ENCODE measurements at places on chromosomes 5 and 9. TPM values are rescaled to one million over a fixed set of nuclear protein-coding genes. Genes with fewer than 3 reads are reported as not detected.

Gene SERF1A
- total RNA-seq: 7.1 TPM

Gene CDC25C
- total RNA-seq: 4.1 TPM

Gene GPSM1
- 29.0 TPM for total RNA-seq

Gene CSF2
- not detected for total RNA-seq

Gene PLPP1
- 21.6 TPM for total RNA-seq

Gene ANKRD55
- not detected for total RNA-seq

Gene KCNV2
- total RNA-seq: not detected

Gene PCDHGA3
- total RNA-seq: 0.33 TPM

Gene SGCD
- under 0.01 TPM for total RNA-seq

Gene PHYHD1
- 33.4 TPM for total RNA-seq

Gene IFNA13
- total RNA-seq: under 0.01 TPM

Gene FOXD4L4
- total RNA-seq: 0.43 TPM

Gene ZCCHC9
- total RNA-seq: 28.0 TPM

Gene CDKN2AIPNL
- 15.7 TPM for total RNA-seq

Gene ANKRD20A1
- under 0.01 TPM for total RNA-seq

Gene BTNL9
- 0.11 TPM for total RNA-seq

Gene TRIP13
- 9.2 TPM for total RNA-seq

Gene ERCC8
- total RNA-seq: 25.6 TPM

Gene ORM1
- not detected for total RNA-seq

Gene PFN3
- not detected for total RNA-seq

Gene SPAAR
- not detected for total RNA-seq

Gene UBQLN1
- 105 TPM for total RNA-seq

Gene NKD2
- not detected for total RNA-seq

Gene ZNG1C
- 23.9 TPM for total RNA-seq

Gene SPATA31C1
- total RNA-seq: not detected

Gene CTXN3
- not detected for total RNA-seq

Gene BNC2
- 32.6 TPM for total RNA-seq

Gene ALDOB
- total RNA-seq: not detected

Gene MYMK
- not detected for total RNA-seq

Gene FYB1
- total RNA-seq: not detected

Gene CDO1
- 0.54 TPM for total RNA-seq

Gene F2RL2
- total RNA-seq: under 0.01 TPM

Gene PHF24
- total RNA-seq: 0.39 TPM

Gene FCN2
- total RNA-seq: not detected

Gene ARRDC3
- total RNA-seq: 38.7 TPM

Gene PCDHGA8
- 1.2 TPM for total RNA-seq

Gene C9
- not detected for total RNA-seq
